Immature natural killer cell (primary cell): ENCODE measurements at places on chromosomes 1 and 21.

GRCh38 chr1:67850611-67851075 lies 17.4 kb upstream of the GNG12 start:
- DNase-seq: no peak

DNA sequence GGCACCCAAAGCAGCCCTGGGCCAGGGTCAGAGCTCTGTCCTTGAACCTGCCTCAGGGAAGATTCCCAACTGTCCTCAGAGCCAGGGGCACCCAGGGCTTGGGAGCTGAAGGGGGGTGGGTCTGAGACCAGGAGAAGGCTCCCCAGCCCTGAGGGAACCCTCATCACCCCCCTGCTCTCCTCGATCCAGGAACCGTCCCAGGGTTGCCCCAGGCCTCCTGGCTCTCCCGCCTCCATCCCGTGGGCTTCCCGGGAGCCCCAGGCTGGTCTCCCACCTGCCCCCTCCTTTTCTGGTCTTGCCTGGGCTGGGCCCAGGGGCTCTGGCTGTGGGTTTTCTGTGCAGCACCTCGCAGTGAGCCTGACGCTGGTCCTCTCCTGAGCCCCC lies 6.7 kb upstream of the SAMD11 start:
- no peak for DNase-seq

DNA sequence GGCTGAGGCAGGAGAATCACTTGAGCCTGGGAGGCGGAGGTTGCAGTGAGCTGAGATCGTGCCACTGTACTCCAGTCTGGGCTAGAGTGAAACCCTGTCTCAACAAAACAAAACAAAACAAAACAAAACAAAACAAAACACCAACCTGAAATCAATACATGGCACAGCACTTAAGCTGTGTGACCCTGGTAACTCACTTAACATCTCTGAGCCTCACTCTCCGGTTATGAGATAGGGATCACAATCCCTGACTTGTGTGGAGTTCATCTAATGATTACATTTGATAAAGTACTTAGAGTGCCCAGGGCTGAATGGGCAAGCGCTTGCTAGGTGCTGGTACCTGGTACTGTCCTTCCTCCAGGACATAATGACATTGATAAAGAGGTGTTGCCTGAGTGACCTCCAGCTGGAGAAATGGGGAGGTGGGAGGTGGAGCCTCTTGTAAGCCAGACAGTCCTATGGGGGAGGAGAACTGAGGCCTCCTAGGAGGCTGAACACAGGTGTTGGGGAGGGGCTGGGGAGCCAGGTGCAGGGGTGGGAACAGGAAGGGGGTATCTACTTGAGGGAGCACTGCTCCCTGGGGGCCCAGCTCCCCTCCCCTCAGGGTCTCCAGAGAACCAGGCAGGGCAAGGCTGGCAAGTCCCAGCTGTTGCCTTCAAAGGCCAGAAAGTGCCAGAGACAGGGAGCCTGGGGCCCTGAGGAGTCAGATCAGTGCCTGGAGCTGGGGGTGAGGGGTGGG lies 17.9 kb downstream of the FOXO6 start:
- no peak for DNase-seq

DNA sequence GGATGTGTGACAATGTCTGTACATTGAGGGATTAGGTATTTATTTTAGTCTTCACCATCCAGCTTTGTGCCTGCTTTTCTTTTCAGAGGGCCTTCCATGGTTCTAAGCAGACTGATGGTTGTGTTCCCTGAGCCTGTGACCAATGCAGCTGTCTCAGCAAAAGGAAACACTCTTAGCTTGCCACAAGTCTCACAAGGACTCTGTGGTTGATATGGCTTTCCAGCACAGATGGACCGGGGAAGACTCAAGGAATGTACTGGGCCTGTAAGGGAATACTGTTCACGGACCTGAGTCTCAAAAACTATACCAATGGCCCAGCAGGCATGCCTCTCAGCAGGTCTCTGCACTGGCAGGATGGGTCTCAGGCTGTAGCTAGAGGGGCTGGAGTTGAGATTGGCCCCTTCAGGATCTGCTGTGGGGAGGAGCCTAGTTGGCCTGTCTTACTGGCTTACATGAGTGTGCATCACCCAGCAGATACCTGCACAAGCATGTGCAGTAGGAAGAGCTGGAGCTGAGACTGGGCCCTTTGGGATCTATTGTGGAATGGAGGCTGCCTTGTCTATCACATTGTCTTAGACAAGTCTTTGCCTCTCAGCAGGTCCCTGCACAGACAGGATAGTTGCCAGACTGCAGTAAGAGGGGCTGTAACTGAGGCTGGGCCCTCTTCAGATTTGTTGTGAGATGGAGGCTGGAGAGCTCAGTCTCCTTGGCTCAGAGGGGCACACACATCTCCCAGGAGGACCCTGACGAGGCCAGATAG lies 52.0 kb upstream of the PDC start:
- DNase-seq: no peak

- DNase-seq: no peak
These were observed 878.3 kb upstream of the CXADR start for GRCh38 chr21:16634515-16634914.

DNA sequence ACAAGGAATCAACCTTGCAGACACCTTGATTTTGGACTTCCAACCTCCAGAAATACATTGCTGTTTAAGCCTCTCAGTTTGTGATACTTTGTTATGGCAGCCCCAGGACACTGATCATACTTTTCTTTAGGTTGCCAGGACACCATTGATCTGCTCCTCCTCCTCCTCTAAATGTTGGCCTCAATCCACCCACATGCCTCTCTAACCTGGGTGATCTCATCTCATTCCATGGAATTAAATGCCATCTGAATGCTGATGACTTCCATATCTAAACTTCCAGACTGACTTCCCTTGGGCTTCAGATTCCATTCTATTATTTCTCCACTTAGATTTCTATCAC lies 7.4 kb upstream of the PPP1R15B start:
- DNase-seq: no peak

DNA sequence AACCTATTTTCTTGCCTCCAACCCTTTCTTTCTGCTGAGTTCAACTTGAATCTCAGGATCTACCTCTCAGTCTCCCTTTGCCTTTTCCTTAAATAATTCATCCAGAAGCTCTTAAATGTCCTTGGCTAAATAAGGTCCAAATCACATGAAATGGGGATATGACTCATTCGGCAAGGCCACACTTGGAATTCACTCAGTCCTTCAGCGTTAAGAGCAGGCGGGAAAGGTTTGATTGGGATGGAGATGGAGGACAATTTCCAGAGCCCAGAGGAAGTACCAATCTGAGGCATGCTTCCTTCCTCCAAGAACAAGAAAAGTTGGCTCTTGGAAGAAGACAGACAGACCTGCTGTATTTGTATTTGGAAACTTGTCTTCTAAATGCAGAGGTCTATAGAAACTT lies 128.5 kb downstream of the PROX1 start:
- DNase-seq: no peak

DNA sequence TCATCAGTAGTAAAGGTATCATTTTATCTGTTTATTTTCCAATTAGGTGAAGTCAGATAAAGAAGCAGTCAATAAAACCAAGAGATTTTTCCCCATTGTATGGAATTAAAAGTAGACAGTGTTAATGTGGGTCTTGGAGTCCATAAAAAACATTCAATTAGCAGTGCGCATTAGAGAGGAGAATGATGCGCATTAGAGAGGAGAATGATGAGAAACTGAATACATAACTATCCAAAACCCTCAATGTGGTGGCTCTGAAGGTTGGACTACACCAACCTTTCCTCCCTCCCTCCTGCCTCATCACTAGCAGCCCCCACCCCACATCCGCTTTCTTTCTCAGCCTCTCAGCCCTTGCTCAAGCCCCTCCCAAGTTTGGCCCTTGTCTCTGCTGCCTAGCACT lies 99.5 kb downstream of the DAB1 start:
- DNase-seq: no peak

GRCh38 chr1:170162459-170163246 lies 16.9 kb downstream of the NTMT2 start:
- DNase-seq: no peak

DNA sequence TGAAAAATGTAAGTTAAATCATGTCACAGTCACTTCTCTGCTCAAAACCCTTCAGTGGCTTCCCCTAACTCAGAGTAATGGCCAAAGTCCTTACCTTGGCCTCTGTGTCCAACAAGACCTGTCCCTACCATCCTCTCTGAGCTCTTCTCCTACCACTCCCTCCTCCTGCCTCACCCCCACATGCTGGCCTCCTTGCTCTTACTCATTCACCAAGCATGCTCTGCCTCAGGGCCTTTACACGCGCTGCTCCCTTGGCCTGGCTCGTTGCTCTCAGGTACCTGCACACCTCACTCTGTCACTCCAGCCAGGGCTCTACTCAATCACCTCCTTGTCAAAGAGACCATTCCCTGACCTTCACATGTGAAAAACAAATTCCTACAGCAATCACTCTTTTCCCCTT lies 54.2 kb downstream of the SEC16B start:
- no peak for DNase-seq

- DNase-seq: no peak
These were observed 16.8 kb downstream of the IFFO2 start for GRCh38 chr1:18939398-18940302.

GRCh38 chr21:42047821-42048613 lies 23.1 kb upstream of the UMODL1 start:
- DNase-seq: no peak

- no peak for DNase-seq
These were observed 7.6 kb downstream of the NPPA start for GRCh38 chr1:11839727-11840705.

DNA sequence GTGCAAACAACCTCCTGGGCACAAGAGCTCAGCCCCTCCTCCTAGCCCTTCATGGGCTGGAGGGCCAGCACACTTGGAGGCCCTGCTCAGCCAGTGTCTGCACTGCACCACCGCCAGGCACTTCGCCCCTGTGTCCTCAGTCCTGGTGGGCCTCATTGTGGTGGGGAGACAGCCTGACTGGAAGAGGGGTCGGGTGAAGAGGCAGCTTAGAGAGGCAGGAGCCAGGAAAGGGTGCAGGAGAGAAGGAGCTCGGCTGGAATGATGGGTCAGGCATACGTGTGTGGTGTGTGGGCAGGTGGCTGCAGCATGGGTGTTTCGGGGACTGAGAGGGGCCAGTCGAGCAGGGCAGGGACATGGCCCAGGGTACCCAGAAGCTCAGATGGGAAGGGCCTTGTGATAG lies 4.1 kb downstream of the WNT3A start:
- no peak for DNase-seq

DNA sequence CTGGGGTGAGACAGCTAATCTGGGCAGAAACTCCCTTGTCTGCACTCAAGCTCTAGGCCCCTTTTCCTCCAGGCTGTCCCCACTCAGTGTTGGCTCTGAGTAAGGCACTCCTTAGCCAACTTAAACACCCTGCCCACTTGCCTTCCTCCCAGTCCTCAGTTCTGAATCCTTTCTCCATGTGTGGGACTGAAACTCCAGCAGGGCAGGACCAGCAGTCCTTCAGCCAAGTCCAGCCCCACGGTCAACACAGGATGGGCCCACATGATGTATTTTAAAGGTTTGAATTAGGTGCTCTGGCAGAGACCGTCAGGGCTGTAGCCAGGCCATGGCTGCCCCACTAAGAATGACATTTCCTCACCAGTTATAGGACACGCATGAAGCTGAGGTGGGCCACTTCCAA lies 107.8 kb downstream of the EDEM3 start:
- DNase-seq: no peak

GRCh38 chr1:43339584-43340232 lies 2.1 kb downstream of the MPL start:
- DNase-seq: no peak

- no peak for DNase-seq
These were observed 1.2 kb upstream of the CLEC20A start for GRCh38 chr1:178497903-178498478.

GRCh38 chr1:22697980-22698379 lies 12.7 kb upstream of the EPHB2 start:
- DNase-seq: no peak

GRCh38 chr1:167563579-167564246 lies 10.2 kb upstream of the CREG1 start:
- DNase-seq: no peak

DNA sequence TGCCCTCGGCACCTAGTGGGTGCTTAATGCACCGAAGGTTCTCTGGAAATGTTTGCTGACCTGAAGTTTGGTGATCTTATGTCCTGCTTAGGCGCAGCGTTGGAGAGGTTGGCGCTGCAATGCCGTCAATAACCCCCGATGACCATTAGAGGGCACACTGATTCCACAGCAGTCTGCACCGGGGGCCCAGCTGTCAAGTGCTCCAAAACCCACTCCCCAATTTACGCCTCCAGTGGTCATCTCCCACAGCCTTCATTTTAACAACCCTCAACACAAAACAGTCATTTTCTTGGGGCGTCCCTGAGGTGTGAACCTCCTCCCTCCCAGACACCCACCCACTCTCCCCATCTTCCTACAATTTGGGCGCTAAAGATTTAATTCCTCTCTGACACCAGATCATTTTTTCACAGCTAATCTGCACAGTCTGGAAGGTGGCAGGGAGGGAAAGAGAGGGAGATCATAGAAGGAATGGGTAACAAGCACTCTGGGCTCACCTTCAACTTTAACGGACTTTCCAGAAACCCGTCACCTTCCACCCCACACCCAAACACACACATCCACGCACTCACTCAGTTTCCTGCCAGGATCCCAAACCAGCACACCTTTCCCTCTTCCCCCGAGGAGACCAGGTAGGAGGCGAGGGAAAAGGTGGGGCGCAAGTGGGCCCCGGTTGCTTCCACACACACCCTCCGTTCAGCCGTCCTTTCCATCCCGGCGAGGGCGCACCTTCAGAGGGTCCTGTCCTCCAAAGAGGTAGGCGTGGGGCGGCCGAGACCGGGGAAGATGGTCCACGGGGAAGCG lies 570 bp upstream of the NPR1 start:
- DNase-seq: peak; percentile 29

DNA sequence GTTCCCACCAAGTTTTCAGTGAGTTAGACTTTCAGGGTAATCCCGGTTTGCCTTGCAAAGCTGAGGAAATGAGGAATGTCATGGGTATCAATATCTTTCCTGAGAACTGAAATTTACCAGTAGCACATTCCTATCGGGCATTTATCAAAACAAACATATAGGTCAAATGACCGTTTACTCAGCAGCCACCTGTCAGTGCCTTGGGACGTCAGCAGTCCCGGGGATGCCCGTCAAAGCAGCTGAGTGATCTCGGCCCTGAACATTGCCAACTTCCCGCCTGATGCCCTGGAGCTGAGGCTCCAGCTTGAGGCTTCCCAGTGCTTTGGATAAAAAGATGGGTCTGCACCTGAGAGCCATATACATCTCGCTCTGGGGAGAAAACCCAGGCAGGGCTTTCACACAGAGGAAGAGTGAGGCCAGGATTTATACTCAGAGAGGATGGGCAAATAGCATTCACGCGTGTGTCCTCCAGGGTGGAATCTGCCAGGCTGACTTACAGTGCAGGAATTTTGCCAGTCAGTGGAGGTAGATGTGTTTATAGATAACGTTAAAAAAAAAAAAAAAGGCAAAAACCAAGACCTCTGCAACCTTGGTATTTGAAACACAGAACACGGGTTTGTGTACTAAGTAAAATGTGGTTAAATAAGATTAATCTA lies 435.7 kb upstream of the VAMP3 start:
- no peak for DNase-seq

- no peak for DNase-seq
These were observed 82.6 kb downstream of the OLFML2B start for GRCh38 chr1:161940866-161941591.

- DNase-seq: no peak
These were observed 368.5 kb downstream of the RPS6KC1 start for GRCh38 chr1:213419401-213420030.

- DNase-seq: no peak
These were observed 180.8 kb upstream of the KCNK2 start for GRCh38 chr1:214901718-214902117.

- no peak for DNase-seq
These were observed 280.8 kb downstream of the SPATA17 start for GRCh38 chr1:217911908-217912307.
